ENCODE measurements at places on chromosomes 16 and 17. TPM values are rescaled to one million over a fixed set of nuclear protein-coding genes. Genes with fewer than 3 reads are reported as not detected.
A peak's percentile ranks its signal among the peaks of the same experiment; 100 is the strongest.

Gene RNF43
- not detected for total RNA-seq

Gene C16orf95
- 2.7 TPM for total RNA-seq

Gene SLC9A5
- total RNA-seq = 0.78 TPM

DNA sequence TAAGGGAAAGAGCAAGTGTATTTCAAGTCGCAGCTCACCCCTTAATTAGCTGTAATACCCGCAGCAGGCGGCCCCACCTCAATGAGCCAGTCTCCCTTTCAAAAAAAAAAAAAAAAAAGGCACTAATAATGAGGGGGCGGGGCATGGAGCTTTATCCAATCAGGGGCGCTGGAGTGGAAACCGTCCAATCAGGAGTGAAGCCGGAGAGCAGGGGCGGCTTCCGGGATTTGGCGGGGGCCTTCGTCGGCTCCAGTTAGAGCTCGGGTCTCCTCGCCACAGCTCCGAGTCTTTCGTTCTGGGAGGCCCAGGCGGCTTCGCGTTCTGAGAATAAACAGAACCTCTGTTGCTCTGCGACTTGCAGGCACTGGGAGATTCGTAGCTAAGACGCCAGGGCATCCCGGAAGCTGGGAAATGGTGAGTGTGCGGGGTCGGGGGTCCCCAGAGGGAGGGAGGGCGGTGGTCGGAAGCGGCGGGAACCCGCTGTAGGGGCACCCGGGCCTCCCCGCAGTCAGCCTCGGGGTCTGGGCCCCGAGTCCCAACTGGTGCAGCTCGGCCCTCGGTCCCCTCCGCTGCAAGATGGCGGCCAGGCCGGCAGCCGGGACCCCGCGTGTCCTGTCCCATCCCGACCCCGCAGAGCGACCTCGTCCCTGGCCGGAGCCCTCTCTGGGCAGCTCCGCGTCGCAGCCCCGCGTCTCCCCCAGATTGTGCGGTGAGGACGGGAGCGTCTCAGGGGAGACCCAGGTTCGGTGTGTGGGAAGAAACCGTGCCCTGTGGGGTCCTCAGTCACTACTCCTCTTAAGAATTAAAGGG lies at the start of gene ZNF267:
Gene ZNF267 (plus strand): TSS at position 252 of the 810 bp plus-strand sequence. CDS start 160 bp downstream, at position 412.
- DNase-seq = peak; percentile 93

GRCh38 chr17:73952082-73952479 lies 251.4 kb upstream of the RPL38 start:
- DNase-seq = no peak

DNA sequence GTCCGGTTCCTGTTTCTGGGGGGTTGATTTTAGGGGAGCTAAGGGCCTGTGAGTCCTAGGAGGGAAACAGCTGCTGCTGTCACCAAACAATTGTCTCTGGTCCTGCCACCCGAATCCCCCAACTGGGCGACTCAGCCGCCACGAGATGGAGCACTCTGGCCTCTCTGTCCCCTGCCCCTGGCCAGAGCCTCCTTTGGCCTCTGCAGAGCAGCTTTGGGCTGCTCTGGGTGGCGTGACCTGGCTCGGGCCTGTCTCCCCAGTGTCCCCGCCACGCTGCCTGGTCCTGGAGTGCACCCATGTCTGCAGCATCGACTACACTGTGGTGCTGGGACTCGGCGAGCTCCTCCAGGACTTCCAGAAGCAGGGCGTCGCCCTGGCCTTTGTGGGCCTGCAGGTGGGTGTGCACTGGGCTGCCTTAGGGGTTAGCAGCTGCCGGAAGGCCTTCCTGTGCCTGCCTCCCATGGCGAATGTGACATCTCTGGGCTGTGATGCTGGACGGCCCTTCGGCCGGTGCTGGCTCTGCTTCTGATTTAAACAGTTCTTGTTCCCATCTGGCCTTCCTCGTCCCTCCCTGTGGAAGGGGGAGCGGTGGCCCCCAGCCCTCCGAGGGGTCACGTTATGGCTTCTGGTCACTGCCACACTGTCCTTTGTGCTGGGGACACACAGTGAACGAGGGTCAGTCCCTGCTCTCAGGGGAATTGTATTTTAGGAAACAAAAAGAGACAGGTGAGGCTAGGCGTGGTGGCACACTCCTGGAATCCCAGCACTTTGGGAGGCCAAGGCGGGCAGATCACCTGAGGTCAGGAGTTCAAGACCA lies 11.6 kb upstream of the RNF213 start:
- no peak for DNase-seq
